Vagina (tissue), 2 donors: ENCODE measurements at places on chromosomes 6 and 20.

DNA sequence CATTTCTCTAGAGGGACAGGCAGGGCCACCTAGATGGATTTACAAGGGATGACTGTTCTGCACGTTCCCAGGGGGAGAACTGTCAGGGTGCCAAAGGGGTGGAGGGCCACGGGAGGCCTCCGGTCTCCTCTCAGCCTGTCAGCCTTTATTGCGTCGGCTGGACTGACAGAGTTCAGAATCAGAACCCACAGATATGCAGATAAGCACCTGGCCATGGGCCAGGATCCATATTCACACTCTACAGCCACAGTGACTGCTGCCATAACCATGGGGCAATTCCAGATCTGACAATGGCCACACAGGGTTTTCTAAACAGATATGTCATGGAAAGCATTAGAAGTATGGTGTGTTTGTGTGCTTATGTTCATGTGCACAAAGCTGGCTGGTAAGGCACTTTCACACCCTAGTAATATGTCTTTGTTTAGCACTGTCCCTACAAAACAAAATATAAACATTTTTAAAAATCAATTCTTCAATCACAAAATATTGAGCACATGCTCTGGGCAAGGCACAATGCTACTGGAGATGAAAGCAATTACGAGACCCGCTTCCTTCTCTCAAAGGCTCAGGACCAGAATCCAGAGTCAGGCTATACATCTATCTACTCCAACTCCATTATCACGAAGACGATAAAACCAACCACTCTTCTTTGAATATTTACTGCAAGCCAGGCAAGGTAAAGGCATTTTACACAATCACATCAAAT, 29.1 kb downstream of the TRAM2 start:
- H3K27ac ChIP-seq: no peak overlapping the region
- no peak overlapping the region for H3K4me3 ChIP-seq
- no peaks in the 10 kb centered on the region for H3K27me3 ChIP-seq
- H3K4me1 ChIP-seq: peaks cover 72% of the 10 kb centered on the region

DNA sequence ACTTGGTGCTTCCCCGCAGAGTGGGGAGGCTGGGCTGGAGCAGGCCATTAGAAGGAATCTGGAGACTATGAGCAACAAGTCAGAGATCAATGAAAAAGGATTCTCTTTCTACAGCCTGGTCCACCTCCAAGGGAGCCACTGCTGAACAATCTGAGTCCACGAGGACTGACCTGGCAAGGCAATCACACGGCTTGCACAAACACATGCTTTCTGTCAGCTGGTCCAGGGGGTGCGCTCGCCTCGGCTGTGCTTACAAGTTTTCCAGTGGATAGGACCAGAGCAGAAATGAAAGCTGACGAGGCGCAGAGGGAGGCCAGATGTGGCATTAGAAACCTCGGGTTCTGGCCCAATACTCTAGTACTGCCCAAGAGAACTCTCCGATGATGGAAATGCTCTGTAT, 18.1 kb downstream of the KCNK5 start:
- H3K27me3 ChIP-seq: no peaks in the 10 kb centered on the region
- no peaks in the 10 kb centered on the region for H3K36me3 ChIP-seq
- no peak overlapping the region for H3K27ac ChIP-seq
- no peak for DNase-seq
- no peak overlapping the region for H3K4me3 ChIP-seq

DNA sequence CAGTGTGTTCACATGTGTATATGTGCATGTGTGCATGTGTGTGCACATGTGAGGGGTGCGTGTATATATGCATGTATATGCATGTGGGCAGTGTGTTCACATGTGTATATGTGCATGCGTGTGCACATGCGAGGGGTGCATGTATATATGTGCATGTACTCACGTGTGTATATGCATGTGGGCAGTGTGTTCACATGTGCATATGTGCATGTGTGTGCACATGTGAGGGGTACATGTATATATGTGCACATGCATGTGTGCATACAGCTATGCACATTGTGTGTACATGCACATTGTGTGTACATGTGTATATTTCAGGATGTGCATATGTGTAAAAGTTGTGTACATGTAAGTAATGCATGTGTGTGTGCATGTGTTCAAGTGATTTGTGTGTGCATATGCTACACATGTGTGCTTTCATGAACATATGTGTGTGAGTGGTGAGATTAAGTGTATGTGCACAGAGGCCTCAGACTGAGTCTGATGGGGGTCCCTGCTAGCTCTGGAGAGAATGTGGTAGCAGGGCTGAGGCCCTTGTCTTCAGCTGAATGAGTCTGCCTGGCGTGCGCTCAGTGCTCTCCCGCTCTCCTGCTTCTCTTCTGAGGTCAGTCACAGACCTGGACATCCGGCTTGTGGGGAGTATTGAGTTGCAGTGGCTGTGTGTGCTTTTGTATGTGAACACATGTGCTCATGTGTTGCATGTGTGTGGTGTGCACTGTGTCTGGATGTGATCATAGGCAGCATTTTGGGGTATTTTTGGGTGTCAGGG, 19.9 kb upstream of the MYT1 start:
- no peak overlapping the region for H3K4me3 ChIP-seq
- H3K27me3 ChIP-seq: no peaks in the 10 kb centered on the region

DNA sequence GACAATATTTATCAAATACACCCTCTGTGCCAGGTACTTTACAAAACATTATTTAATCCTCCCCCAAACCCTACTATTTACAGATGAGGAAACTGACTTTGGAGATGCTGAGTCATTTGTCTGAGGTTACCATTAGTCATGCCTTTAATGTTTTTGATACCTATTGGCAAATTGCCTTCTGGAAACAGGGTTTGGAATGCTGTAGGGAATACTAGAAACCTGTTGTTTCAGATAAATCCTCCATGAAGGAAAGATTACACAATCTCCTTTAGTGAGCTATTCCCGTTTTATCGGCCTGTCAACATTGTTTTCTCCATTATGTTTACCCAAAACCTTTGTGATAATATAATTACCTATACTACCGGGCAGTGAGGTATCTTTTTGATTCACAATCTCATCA, 93.6 kb upstream of the ADGRF1 start:
- no peaks in the 10 kb centered on the region for H3K27me3 ChIP-seq
- no peaks in the 10 kb centered on the region for H3K36me3 ChIP-seq
- no peak overlapping the region for H3K27ac ChIP-seq
- H3K4me3 ChIP-seq: no peak overlapping the region
- DNase-seq: no peak
- H3K4me1 ChIP-seq: no peaks in the 10 kb centered on the region

DNA sequence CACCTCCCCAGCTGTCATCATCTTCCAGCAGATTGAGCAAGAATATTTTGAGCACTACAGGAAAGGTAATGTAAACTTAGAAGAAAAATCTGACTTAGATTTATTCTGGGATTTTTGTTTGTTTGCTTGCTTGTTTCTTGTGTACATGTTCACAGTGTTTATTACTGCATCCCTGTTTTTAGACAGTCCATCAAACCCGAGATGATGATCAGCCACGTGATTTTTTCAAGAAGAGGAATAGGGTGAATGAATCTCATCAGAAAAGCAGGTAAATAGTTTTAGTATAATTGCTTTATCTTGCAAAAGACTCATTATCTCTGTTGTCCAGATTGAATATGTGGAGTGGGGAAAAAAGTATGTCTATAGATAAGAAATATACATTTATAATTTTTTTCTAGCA, 2.1 kb downstream of the FAM217B start:
- H3K4me1 ChIP-seq: peaks cover 50% of the 10 kb centered on the region
- H3K4me3 ChIP-seq: no peak overlapping the region
- no peak for DNase-seq
- no peaks in the 10 kb centered on the region for H3K27me3 ChIP-seq
- peaks cover 20% of the 10 kb centered on the region for H3K36me3 ChIP-seq
- H3K27ac ChIP-seq: no peak overlapping the region

GRCh38 chr6:40909811-40910210, 129.2 kb downstream of the UNC5CL start:
- H3K4me1 ChIP-seq: peaks cover 15% of the 10 kb centered on the region
- H3K27me3 ChIP-seq: no peaks in the 10 kb centered on the region
- DNase-seq: no peak
- no peaks in the 10 kb centered on the region for H3K36me3 ChIP-seq
- no peak overlapping the region for H3K4me3 ChIP-seq

DNA sequence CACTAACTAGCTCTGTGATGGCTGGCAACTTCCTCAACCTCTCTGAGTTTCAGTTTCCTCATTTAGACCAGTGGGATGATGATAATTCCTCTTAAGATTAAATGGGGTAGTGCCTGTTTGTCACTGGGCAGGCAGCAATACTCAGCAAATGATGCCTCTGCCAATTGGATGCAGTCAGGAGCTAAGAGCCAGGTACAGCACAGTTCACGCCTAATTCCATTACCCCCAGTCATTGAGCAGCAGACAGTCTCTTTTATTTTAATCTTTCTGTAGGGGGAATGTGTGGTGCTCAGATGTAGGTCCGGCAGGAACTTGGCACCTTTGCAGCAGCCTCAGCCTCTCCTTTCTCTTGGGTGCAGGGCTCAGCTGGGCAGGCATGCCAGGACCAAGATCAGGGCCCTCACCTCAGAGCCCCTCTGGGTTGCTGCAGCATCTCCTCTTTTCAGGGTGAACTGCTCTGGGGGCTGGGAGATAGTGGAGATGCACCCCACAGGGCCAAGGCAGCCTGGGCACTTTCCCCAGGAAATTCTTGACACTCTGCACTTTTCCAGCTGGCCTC, 243.8 kb downstream of the LRFN2 start:
- H3K27ac ChIP-seq: no peak overlapping the region
- no peak overlapping the region for H3K4me3 ChIP-seq
- H3K27me3 ChIP-seq: no peaks in the 10 kb centered on the region
- no peak for DNase-seq

DNA sequence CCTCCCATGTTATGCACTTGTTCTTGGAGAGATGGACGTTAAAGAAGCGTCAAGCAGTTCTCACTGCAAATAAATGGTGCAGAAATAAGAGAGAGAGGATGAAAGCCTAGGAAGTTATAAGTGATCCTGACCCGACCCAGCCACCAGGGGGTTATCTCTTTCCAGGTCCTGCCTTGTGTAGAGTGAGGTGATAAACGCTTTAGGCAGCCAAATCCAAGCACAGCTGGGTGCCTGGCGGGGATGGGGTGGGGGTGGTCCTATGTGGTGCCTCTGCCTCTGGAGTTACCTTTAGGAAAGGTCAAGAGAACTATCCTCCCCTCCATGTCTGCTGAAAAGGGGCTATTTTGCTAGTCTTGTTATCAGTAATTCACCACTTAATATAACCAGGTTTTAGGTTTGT, 9.2 kb upstream of the TFAP2A start:
- H3K4me3 ChIP-seq: no peak overlapping the region
- DNase-seq: no peak
- H3K4me1 ChIP-seq: peaks cover 20% of the 10 kb centered on the region
- H3K36me3 ChIP-seq: no peaks in the 10 kb centered on the region
- no peaks in the 10 kb centered on the region for H3K27me3 ChIP-seq

DNA sequence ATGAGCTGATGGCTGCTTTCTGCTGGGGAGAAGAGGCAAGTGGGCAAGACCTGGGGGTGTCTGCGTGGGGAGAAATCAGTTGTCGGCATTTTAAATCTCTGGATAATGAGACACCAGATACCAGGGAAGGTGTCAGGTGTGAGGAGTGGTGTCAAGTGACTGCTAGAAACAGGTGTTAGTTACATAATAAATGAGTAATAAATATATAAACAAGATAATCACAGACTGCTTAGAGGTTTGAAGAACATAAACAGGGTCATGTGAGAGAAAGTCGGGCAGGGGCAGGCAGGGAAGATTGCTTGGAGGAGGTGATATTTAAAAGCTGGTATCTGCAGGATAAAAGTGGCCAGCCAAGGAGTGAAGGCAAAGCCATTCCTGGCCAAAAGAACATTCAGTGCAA, 87.2 kb upstream of the RIN2 start:
- no peak overlapping the region for H3K4me3 ChIP-seq
- no peaks in the 10 kb centered on the region for H3K27me3 ChIP-seq
- H3K4me1 ChIP-seq: no peaks in the 10 kb centered on the region
- DNase-seq: no peak
- H3K27ac ChIP-seq: no peak overlapping the region

- no peak for DNase-seq
- no peaks in the 10 kb centered on the region for H3K36me3 ChIP-seq
- no peak overlapping the region for H3K27ac ChIP-seq
- no peak overlapping the region for H3K4me3 ChIP-seq
- no peaks in the 10 kb centered on the region for H3K27me3 ChIP-seq
Observed at GRCh38 chr6:107668743-107669474, 155.2 kb downstream of the SCML4 start.

DNA sequence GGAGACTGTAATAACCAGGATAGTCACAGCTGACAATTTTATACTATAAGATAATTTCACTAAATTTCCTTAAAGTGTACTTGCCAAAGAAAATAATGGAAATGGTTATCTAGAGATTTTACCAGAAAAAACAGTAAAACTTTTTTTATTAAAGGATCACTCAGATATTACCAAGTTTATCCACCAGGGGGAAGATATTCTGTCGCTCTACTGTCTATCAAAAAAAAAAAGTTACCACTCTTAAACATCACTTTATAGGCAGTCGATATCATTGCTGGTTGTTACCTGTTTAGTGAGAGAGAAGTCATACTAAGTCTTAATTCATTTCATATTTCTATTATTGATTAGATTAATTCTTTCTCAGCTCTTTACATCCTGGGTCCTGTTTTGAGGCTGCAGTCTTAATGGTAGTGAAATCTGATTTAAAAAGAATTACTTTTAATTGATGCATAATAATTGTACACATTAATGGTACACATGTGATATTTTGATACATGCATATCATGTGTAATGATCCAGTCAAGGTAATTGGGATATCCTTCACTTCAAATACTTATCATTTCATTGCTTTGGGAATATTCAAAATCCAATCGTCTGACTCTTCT, 18.9 kb downstream of the L3MBTL3 start:
- no peaks in the 10 kb centered on the region for H3K27me3 ChIP-seq
- H3K4me1 ChIP-seq: peaks cover 20% of the 10 kb centered on the region
- H3K4me3 ChIP-seq: no peak overlapping the region
- H3K27ac ChIP-seq: no peak overlapping the region
- H3K36me3 ChIP-seq: no peaks in the 10 kb centered on the region

- no peak overlapping the region for H3K27ac ChIP-seq
- DNase-seq: no peak
- peak overlapping the region; percentile 69 for H3K4me3 ChIP-seq
- H3K27me3 ChIP-seq: no peaks in the 10 kb centered on the region
- peaks cover 41% of the 10 kb centered on the region for H3K36me3 ChIP-seq
Observed at GRCh38 chr6:33273129-33273923, 1.5 kb downstream of the RPS18 start.

GRCh38 chr6:144564202-144564601, 279.1 kb downstream of the UTRN start:
- H3K36me3 ChIP-seq: peaks cover 5% of the 10 kb centered on the region
- peaks cover 7% of the 10 kb centered on the region for H3K4me1 ChIP-seq
- DNase-seq: no peak
- no peak overlapping the region for H3K27ac ChIP-seq
- H3K27me3 ChIP-seq: no peaks in the 10 kb centered on the region

DNA sequence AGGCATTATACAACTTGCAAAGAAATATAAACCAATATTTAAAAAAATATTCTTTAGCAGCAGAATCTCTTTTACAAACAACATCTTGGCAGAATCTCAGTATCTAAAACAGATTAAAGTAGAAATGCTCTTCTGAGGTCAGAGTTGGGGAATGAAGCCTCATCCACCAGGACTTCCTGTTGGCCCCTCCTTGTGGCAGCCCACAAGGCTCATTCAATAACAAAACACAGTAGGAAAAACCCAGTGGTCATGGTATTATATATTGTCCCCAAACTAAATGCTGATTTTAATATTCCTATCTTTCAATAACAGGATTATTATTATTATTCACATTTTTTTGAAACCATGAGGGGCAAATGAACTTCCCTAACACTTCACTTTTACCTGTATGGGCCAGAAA, 368.6 kb downstream of the BTBD9 start:
- H3K27ac ChIP-seq: no peak overlapping the region
- H3K4me3 ChIP-seq: no peak overlapping the region
- H3K4me1 ChIP-seq: peaks cover 19% of the 10 kb centered on the region
- H3K27me3 ChIP-seq: no peaks in the 10 kb centered on the region
- no peaks in the 10 kb centered on the region for H3K36me3 ChIP-seq
